RCC 7860 (cell line): ENCODE measurements at places on chromosomes 4 and X.
A peak's percentile ranks its signal among the peaks of the same experiment; 100 is the strongest.

DNA sequence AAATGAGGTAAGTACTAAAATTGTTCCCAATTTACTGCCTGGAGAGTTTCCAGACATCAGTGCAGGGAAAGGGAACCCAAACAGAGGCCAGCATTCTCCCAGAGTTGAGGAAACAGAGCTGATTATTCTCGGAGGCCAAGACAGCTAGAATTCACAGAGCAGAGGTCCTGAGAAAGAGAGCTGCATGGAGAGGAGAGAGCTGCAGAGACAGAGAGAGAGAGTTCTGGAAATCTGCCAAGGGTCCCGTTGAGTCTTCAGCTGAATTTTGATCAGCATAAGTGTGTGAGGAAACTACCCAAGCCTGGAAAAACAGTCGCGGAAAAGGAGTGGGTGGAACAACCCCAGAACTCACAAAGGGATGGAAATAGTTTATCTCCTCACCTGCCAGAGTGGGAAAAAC is 43.8 kb upstream of the GPR173 start:
- DNase-seq = no peak

GRCh38 chr4:169823685-169824084 is 65.9 kb upstream of the HPF1 start:
- DNase-seq = peak; percentile 8

GRCh38 chr4:53465891-53466290 is 88.5 kb downstream of the FIP1L1 start:
- DNase-seq = no peak

- no peak for DNase-seq
These were observed 321.2 kb upstream of the SPOCK3 start for GRCh38 chr4:167555338-167556022.

DNA sequence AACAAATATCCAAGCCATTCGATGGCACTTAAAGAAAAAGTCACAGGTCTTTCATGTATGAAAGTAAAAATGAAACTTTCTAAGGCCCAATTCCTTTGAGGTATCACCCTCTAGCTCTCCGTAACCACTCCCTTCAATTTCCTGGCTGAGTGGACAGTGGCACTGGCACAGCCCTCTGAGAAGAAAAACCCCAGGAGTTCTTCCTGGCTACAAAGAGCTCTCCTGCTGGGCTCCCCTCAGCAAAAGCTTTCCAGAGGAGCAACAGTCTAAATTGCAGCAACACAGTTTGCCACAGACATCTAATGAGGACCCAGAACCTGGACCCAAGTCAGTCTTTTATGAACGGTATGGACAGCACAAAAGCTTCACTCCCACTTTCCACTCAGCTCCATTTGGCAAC is 71.8 kb downstream of the FUNDC1 start:
- no peak for DNase-seq

DNA sequence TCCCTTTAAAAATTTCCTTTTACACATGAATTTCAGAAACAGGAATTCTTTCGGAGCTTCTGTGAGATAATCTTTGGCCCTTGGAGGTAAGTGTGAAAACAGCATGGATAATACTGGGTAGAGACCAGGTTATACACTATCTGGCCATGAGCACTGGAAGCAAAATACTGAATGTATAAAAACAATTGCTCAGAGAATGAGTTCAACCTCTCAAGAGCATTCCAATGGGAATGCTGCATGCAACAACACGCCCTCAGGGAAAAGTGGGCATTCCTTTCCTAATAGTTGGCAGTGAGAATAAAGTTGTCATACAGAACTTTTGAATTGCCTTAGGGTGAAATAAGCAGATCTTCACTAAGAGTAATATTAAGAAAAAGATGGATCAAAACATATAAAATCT is 574.8 kb upstream of the DIPK2B start:
- DNase-seq = peak; percentile 50

DNA sequence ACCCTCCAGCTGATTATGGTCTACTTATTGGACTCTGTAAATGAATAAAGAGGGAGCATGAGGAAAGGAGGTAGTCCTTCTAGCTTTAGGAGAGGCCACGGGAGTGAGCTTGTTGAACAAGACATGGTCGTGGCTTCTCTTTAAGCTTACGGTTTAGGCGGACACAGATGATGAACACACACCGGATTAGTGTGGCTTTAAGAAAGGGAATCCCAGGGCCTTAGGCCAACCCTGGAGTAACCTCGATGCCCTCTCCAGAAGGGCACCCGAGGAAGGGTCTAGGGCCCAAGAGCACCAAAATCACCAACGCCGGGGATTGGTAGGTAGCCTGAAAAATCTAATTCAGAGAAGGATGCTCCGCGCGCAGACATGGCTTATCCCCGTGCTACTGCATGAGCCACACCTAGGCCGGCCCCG is 39.4 kb downstream of the ERVMER34-1 start:
- no peak for DNase-seq

GRCh38 chr4:71995297-71995696 is 36.5 kb upstream of the NPFFR2 start:
- no peak for DNase-seq

DNA sequence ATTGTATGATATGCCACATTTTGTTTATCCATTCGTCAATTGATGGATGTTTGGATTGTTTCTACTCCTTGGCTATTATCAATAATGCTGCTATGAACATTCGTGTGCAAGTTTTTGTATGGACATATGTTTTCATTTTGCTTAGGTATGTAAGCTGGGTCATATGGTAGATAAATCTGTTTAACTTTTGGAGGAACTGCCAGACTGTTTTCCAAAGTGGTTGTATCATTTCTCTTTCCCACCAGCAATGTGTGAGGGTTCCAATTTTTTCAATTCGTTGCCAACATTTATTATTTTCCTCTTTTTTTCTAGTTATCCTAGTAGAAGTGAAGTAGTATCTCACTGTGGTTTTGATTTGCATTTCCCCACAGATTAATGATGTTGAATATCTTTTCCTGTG is 71.8 kb downstream of the DIAPH2 start:
- DNase-seq = no peak

- DNase-seq = no peak
These were observed 1.8 kb downstream of the KLF3 start for GRCh38 chr4:38665551-38666411.

DNA sequence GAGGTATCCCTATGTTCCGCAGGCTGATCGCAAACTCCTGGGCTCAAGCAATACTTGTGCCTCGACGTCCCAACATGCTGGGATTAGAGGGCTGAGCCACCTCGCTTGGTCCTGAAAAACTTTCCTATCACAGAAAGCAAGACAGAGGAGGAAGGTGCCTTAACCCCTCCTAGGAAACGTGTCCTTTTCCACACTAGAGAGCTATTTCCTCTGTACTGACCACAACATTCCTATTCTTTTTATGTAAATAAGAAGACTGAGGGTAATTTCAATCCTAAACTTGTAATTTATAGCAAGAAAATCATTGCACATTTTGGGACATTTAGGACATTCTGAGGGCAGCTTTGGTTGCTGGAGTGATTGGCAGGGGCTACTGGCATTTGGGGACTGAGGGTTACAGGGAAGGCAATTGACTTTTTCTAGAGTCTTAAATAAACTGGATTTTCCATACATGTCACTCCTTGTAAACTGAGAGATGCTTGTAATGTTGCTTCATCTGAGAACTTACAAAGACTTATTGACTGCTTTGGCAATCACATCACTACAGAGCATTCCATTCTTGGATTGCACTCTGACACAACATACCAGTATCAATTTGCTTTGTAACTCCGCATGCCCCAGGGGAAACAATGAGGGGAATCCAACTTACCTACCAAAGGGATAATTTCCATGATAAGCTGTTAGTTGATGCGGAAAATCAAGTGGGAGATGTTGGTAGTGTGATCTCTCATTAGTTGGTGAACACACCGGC is 15.6 kb downstream of the XAGE3 start:
- DNase-seq = no peak

DNA sequence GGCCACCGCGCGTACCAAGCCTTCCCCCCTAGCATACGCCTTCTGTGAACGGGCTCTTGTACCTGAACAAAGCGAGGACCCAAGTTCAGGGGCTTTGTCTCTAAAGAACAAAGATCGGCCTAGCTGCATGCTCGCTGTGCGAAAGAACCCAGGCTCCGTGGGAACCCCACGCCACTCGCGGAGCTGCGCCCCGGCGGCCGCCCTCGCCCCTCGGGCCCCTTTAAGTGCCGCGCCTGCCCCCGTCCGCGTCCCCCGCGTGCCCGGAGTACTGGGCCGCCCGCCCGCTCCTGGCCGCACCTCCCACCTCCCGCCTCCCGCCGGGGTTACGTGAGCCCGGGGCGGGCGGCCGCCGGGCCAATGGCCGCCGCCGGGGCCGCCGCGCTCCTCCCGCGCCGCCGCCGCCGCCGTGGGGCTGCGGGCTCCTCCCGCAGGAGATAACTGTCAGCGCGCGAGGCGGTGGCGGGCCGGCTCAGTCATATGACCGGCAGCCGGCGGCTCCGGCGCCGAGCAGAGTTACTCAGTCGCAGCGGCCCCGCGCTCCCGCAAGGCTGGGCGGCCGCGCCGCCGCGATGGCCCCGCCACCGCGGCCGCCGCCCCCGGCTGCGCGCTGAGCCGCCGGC is at the start of gene FNIP2:
Gene FNIP2 (plus strand): TSS at position 472 of the 620 bp plus-strand sequence. CDS start 187 bp downstream, outside the sequence.
- DNase-seq = peak; percentile 45

DNA sequence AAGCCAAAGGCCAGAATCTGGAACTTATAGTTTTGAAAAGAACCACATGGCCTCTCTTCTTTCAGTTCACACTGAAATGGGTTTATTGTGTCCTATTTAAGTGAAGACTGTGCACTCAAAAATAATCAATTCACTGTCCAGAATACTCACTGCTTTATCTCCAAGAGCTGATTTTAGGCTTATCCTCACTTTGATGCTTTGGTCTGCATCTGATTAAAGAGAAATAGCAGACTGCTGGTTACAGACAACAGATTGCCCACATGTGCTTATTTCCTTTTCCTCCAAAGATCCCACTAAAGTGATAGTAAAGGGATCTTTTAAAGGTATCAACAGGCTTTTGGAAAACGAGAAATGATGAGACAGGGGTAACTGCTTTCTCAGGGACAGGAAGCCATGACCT is 30.6 kb downstream of the ACE2 start:
- no peak for DNase-seq

DNA sequence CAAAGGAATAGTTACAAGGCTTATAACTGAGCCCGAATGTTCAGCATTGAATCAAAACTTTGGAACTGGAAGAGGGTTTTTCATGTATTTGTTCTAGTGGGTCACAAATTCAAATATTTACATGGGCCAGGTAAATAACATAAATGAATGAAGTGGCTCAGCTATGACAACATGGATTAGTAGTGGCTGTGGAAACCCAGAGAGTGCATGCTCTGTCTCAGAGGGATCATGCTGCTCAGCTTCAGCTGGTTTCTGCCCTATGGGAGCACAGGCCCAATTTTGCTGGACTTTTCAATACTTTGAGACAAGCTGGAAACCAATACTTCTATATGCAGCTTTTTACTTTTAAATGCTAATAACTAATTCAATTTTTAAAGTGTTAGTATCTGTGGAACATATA is 394.0 kb upstream of the TEX13C start:
- no peak for DNase-seq

- peak; percentile 16 for DNase-seq
These were observed 22.8 kb upstream of the PDE6B start for GRCh38 chr4:602559-602942.

DNA sequence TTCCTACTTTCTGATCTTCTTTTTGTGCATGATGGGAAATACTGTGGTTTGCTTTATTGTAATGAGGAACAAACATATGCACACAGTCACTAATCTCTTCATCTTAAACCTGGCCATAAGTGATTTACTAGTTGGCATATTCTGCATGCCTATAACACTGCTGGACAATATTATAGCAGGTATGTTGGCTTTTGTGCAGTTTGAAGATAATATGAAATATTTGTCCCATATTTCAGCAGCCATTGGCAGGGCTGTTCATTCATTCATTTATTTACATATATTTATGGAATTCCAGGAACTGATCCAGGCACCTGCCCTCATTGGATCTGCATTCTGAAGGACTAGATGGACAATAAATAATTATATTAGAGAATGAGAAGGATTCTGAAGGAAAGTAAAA is 96.9 kb downstream of the NPFFR2 start:
- DNase-seq = no peak

- no peak for DNase-seq
These were observed 18.0 kb downstream of the CRMP1 start for GRCh38 chr4:5874811-5875449.

DNA sequence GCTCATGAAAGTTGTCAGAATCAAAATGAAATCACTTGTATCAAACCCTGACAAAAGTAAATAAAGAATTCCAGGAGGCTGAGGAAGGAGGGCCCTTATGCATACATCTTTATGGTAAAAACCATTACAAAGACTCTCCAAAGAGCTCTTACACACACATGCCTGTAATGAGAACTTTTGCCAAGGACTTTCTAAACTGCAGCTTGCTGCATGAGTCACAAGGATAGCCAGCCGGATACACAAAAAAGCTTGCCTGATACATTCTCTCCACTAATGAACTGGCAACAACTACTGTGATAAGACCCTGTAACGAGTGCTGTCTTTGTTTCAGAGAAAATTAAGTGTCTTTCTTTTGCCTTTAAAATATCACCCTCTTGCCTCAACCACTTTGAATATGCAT is 618.1 kb downstream of the PPP4R3C start:
- no peak for DNase-seq

DNA sequence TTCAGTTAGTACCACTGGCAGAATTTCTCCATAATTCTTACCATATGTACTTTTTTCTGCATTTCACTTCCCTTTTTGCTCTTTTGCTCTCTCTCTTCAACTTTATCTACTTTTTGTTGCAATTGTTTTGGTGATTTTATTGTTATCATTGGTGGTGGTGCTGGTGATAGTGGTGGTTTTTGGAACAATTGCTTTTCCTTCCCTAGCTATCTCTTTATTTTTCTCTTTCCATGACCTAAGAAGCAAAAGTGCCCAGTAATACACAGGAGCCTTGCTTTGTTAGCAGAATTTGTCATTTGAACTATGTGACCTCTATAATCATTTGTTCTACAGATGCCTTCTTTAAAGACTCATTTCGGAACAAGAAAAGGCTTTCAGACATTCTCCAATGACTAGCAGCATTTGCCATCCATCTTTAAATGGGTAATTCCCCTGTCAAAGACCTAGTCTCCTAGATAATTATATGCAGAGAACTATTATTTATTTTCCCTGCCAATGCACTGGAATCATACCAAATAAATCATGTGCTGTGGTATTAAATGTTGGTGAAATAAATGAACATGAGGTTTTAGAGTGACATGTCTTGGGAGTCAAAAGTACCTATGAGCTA is 154.5 kb downstream of the GASK1B start:
- peak; percentile 33 for DNase-seq

DNA sequence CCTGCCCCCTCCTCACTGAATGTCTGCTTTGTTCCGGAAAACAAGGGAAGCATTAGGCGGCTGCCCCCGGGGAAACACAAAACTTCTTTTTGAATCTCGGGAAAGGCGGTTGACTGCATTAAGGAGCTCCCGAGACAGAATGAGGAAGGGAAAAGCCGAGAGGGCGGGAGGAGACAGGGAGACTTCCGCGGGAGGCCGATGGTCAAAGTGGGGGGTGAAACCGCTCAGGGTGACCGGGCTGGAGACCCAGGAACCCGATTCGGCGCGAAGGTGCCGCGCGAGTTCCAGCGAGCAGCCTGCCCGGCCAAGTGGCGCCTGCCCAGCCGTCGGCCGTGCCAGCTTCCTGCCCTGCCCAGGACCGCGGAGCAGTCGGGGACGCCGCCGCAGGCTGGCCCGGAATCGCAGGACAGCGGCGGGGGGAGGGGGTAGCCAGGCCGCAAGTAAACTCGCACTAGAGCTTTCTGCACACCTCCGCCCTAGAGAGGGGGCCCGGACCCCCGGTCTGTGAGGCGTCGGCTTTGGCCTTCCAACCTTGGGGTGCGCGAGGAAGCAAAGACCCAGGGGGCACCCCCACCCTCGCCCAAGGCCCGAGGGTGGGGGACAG is 55.1 kb upstream of the BCOR start:
- DNase-seq = peak; percentile 35
